ENCODE measurements at places on chromosomes 11 and 22.

GRCh38 chr11:78560826-78561484 is 13.7 kb downstream of the NARS2 start:
- no peak for DNase-seq

- no peak for DNase-seq
These were observed 715.2 kb upstream of the RAG2 start for GRCh38 chr11:37313266-37313665.

DNA sequence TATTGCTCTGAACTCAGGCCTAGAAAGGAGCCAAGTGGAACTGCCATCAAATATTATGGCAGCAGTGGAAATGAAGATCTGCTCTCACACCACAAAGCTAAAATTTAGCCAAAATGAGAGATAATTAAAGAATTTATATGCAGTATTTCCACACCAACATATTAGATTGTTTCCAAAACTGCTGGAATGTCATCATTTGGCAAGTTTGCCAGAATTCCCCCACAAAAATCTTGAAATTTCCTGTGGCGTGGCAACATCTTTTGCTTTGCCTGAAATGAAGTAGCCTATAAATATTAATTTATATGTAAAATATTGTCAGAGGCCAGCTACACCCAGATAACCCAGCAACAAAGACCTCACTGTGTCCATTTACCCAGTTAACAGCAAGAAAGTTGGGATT is 13.8 kb downstream of the C11orf71 start:
- no peak for DNase-seq

- no peak for DNase-seq
These were observed 2.4 kb downstream of the PACS1 start for GRCh38 chr11:66072518-66072917.

DNA sequence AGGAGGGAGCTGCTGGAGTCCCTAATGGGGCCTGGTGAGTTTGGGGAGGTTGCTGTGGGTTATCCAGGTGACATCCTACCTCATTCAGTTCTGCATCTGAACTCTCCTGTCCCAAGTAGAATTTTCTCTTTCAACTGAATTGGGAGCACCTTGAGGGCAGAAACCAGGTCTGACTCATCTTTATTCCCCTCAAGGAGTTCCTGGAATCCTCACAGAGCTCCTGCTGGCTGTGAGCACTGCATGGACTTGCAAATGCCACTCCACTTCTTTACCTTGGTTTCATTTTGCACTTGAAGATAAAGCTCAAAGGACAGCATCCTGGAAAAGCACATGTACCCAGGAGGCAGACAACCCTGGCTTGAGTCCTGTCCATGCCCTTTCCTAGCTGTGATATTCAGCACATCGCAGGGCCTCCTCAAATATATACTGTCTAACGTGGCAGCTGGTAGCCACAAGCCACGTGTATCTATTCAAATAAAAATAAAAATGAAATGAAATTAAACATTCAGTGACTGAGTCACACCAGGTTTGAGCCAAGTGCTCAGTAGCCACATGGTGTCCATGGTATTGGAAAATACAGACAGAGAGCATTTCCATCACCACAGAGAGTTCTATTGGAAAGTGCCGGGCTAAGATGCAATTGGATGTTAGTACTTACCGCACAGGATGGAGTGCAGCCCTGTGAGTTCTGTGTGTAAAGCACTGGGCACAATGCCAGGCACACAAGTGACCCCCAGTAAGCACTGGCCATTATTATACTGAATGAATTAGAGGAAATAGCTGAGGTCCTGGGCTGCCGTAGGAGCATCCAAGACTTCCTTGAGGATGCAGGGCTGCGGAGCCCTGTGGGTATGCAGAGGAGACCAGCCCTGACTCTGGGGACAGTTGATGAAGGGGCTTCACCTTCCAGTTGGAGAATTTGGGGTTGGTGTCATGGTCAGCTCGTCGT is 149.0 kb downstream of the PKNOX2 start:
- DNase-seq, result no peak

DNA sequence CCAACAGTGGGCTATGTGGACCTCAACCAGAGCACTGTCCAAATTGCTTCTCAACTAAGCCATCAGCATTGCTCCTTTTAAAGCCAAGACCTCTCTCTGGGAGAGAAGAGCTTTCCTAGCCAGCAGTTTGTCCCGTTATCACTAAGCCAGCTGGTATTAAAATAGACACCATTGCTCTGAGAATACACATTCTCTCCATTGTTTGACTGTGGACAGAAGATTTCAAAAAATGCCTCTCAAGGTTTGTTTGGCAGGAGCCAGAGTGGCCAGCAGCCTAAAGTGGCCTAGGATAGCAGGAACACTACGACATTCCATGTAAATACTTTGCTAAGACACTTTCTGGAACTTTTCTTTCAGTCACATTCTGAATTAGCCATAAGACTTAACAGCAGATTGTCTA is 41.3 kb downstream of the EIF4ENIF1 start:
- no peak for DNase-seq

GRCh38 chr11:20360650-20361049 is 2.9 kb upstream of the HTATIP2 start:
- peak; percentile 62 for DNase-seq

GRCh38 chr11:65334696-65335295 is 1.1 kb downstream of the DPF2 start:
- no peak for DNase-seq

GRCh38 chr22:31241200-31241599 is 29.1 kb downstream of the LIMK2 start:
- DNase-seq, result peak; percentile 69

- peak; percentile 18 for DNase-seq
These were observed 539 bp downstream of the EIF4ENIF1 start for GRCh38 chr22:31488988-31489617.

Measured in LoVo (cell line).